ENCODE measurements at places on chromosomes 6 and 20. TPM values are rescaled to one million over a fixed set of nuclear protein-coding genes. Genes with fewer than 3 reads are reported as not detected.

The NKX2-4 gene
- total RNA-seq = 0.11 TPM

The ESF1 gene
- total RNA-seq = 25.3 TPM

The PAK5 gene
- total RNA-seq = 0.53 TPM

GRCh38 chr6:40349901-40350746, 237.0 kb downstream of the LRFN2 start:
- peaks cover 15% of the 10 kb centered on the region for H3K4me1 ChIP-seq
- no peak for DNase-seq
- H3K27ac ChIP-seq = no peak overlapping the region

GRCh38 chr20:49785852-49786175, 26.8 kb upstream of the SLC9A8 start:
- DNase-seq = no peak
- no peak overlapping the region for H3K4me3 ChIP-seq
- peaks cover 11% of the 10 kb centered on the region for H3K4me1 ChIP-seq
- H3K36me3 ChIP-seq = no peaks in the 10 kb centered on the region

- H3K36me3 ChIP-seq = peaks cover 85% of the 10 kb centered on the region
- H3K27ac ChIP-seq = no peak overlapping the region
- DNase-seq = no peak
- no peaks in the 10 kb centered on the region for H3K27me3 ChIP-seq
- H3K4me3 ChIP-seq = no peak overlapping the region
- no peaks in the 10 kb centered on the region for H3K4me1 ChIP-seq
Measured at GRCh38 chr6:78947962-78948361, 80.6 kb downstream of the IRAK1BP1 start.

DNA sequence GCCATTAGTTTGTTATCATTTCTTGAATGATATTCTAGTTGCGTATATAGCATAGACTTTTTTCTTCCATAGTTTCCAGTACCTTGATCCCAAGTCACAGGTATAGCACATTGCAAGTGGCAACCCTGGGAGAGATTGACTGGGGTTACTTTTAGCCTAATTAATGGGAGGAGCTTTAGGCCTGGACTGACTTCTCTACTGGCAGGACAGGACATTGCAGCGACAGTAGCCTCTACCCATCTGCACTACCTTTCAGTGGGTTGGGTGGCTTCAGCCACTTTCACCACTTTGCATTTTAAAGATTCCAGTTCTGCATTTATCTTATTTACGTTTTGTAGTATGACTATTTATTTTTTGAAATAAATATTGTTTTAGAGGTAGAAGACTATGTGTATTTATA, 320.3 kb downstream of the RIMS1 start:
- no peaks in the 10 kb centered on the region for H3K36me3 ChIP-seq
- H3K27ac ChIP-seq = no peak overlapping the region
- DNase-seq = peak; percentile 11
- no peak overlapping the region for H3K4me3 ChIP-seq
- peaks cover 18% of the 10 kb centered on the region for H3K4me1 ChIP-seq

DNA sequence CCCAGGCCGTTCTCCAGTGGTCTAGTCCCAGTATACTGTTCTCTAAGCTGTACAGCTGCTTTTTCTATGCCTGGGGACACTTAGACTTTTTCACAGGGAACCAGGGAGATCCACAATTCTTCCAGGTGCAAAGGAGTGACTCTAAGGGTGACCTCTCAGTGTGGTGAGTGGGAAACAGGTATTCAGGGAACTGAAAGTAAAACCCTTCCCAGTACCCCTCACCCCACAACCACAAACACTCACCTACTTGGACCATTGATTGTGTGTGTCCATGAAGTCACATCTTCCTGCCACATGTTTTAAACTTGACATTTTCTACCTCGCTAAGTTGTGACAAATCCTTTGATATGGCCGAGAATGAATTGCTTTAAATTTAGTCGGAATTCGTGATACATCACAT, 183.6 kb downstream of the CLIC5 start:
- H3K4me3 ChIP-seq = no peak overlapping the region
- no peaks in the 10 kb centered on the region for H3K27me3 ChIP-seq
- DNase-seq = no peak
- H3K36me3 ChIP-seq = peaks cover 2% of the 10 kb centered on the region
- no peak overlapping the region for H3K27ac ChIP-seq

DNA sequence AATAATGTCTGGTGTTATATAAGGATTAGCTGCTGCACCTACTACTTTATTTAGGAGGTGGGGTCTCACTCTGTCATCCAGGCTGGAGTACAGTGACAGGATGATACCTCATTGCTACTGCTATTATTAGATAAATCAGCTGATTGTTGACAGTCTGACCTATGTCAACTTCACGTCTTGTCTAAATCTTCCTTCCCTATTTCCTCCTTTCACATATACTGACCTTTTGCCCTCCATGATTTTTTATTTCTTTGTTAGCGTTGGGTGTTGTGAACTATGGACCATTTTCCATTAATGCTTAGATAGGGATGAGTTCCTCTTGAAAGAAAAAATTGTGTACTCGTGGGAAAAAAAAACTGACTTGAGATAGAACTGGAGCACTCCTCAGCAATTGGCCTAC, 109.9 kb upstream of the BEND6 start:
- DNase-seq = no peak
- no peak overlapping the region for H3K4me3 ChIP-seq
- H3K27me3 ChIP-seq = no peaks in the 10 kb centered on the region
- no peak overlapping the region for H3K27ac ChIP-seq
- H3K36me3 ChIP-seq = peaks cover 4% of the 10 kb centered on the region

DNA sequence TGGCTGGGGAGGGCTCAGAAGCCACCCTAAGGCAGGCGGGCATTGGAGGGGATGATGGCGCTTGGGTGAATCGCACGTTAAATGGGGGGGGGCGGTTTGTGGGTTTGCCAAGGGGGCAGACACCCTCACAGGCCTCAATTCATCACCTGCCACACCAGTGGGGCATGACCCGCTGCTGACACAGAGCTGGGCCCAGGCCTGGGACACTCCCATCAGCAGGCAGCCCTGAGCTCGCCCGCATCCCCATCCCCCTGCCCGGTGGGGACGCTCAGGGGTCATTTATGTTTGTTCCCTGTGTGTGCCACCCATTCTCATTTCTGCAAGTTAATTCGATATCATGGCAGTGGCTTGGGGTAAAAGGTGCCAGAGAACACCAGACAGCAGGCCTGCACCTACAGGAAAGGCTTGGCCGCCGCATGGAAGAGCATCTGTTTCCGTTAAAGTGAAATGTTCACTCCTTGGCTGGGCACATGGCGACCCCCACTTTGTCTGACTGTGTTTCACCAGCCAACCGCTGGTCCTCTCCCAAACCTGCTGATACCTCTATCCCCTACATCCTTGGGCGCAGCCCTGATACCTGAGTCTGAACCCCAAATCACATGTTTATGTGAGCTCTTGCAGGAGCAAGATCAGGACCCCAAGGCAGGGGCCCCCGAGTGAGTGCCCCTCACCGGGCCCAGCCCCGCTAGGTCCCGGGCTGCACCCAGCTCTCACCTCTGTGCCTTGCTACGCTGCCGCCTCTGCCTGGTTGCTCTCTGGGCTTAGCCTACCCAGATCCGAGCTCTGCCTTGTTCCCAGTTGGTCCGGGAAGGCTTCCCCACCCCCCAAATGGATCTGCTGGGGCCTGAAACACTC, 248.8 kb downstream of the TAF4 start:
- H3K4me3 ChIP-seq = no peak overlapping the region
- peaks cover 3% of the 10 kb centered on the region for H3K27me3 ChIP-seq
- no peak overlapping the region for H3K27ac ChIP-seq
- no peaks in the 10 kb centered on the region for H3K36me3 ChIP-seq

- H3K27me3 ChIP-seq = no peaks in the 10 kb centered on the region
- H3K4me3 ChIP-seq = no peak overlapping the region
- no peak overlapping the region for H3K27ac ChIP-seq
- no peak for DNase-seq
Measured at GRCh38 chr6:80223743-80224212, 117.3 kb downstream of the BCKDHB start.

- H3K4me3 ChIP-seq = no peak overlapping the region
- no peak for DNase-seq
- no peaks in the 10 kb centered on the region for H3K27me3 ChIP-seq
- H3K27ac ChIP-seq = no peak overlapping the region
- H3K4me1 ChIP-seq = peaks cover 4% of the 10 kb centered on the region
Measured at GRCh38 chr6:70717038-70717801, 49.5 kb downstream of the SMAP1 start.

Data from WTC11 (cell line).